ENCODE measurements at places on chromosomes 4 and X.

GRCh38 chrX:43745938-43746721 is 90.0 kb downstream of the MAOA start:
- no peak for DNase-seq
- peaks cover 6% of the 10 kb centered on the region for H3K36me3 ChIP-seq
- H3K4me1 ChIP-seq: no peaks in the 10 kb centered on the region
- H3K27ac ChIP-seq: no peak overlapping the region
- no peak overlapping the region for H3K4me3 ChIP-seq

GRCh38 chr4:173940146-173940545 is 343.3 kb downstream of the FBXO8 start:
- H3K4me1 ChIP-seq: peaks cover 4% of the 10 kb centered on the region
- no peak overlapping the region for H3K4me3 ChIP-seq
- DNase-seq: no peak

- no peak for DNase-seq
- no peaks in the 10 kb centered on the region for H3K4me1 ChIP-seq
- H3K4me3 ChIP-seq: no peak overlapping the region
- H3K27me3 ChIP-seq: no peaks in the 10 kb centered on the region
- no peak overlapping the region for H3K27ac ChIP-seq
- H3K36me3 ChIP-seq: no peaks in the 10 kb centered on the region
Observed at GRCh38 chr4:3354455-3354811, 61.6 kb downstream of the RGS12 start.

- no peak overlapping the region for H3K4me3 ChIP-seq
- no peaks in the 10 kb centered on the region for H3K27me3 ChIP-seq
- peak; percentile 31 for DNase-seq
- H3K36me3 ChIP-seq: no peaks in the 10 kb centered on the region
- H3K27ac ChIP-seq: no peak overlapping the region
Observed at GRCh38 chr4:3307060-3307459, 14.2 kb downstream of the RGS12 start.

GRCh38 chrX:30620980-30621618 is 32.1 kb upstream of the GK start:
- H3K36me3 ChIP-seq: no peaks in the 10 kb centered on the region
- no peaks in the 10 kb centered on the region for H3K4me1 ChIP-seq
- H3K27ac ChIP-seq: no peak overlapping the region
- DNase-seq: no peak

GRCh38 chrX:46036508-46036907 is 508.7 kb downstream of the ZNF674 start:
- no peaks in the 10 kb centered on the region for H3K36me3 ChIP-seq
- H3K4me1 ChIP-seq: no peaks in the 10 kb centered on the region
- H3K27ac ChIP-seq: no peak overlapping the region
- H3K4me3 ChIP-seq: no peak overlapping the region

DNA sequence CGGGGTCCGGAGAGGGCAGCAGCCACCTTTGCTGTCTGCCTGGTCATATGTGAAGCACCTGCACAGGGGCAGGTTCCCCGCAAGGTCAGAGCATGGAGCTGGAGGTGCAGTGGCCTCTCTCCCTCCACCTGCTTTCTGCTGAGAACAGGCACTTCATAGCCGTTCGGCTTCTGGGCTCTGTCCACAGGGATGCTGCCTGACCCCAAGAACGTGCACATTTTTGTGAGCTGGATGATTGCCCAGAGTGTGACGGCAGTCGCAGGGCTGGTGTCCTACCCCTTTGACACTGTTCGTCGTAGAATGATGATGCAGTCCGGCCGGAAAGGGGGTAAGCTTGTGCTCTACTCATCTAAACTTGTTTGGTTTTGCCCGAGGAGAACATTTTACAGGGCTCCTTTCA is 2.5 kb downstream of the SLC25A4 start:
- peak; percentile 82 for DNase-seq
- peak overlapping the region; percentile 93 for H3K27ac ChIP-seq
- peaks cover 15% of the 10 kb centered on the region for H3K4me1 ChIP-seq
- peak overlapping the region; percentile 65 for H3K4me3 ChIP-seq

DNA sequence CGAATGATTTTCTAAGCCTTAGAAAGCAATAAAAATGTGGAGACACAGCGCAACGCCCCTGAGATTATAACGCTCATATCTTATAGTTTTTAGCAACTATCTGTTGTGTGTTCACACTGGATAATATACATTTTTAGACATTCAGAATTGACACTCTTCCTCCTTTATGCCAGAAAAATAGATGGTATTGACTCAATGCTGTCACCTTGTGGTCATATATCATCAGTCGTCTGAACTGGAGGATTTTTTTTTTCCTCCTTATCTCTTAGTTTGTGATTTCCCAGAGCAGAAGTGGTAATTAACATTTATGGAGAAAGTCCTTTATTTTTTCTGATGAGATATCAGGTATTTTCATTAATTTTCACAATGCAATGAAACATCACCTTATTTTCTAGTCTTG is 759.6 kb downstream of the RAB28 start:
- no peak for DNase-seq
- no peak overlapping the region for H3K4me3 ChIP-seq
- no peaks in the 10 kb centered on the region for H3K27me3 ChIP-seq
- no peaks in the 10 kb centered on the region for H3K4me1 ChIP-seq

GRCh38 chr4:47839259-47839658 is 1.4 kb upstream of the CORIN start:
- H3K27me3 ChIP-seq: no peaks in the 10 kb centered on the region
- H3K27ac ChIP-seq: no peak overlapping the region
- no peak for DNase-seq
- H3K36me3 ChIP-seq: no peaks in the 10 kb centered on the region
- H3K4me1 ChIP-seq: peaks cover 5% of the 10 kb centered on the region

GRCh38 chr4:40562208-40562607 is 67.5 kb downstream of the RBM47 start:
- no peaks in the 10 kb centered on the region for H3K36me3 ChIP-seq
- H3K4me3 ChIP-seq: no peak overlapping the region
- no peak for DNase-seq
- no peak overlapping the region for H3K27ac ChIP-seq
- H3K27me3 ChIP-seq: no peaks in the 10 kb centered on the region

DNA sequence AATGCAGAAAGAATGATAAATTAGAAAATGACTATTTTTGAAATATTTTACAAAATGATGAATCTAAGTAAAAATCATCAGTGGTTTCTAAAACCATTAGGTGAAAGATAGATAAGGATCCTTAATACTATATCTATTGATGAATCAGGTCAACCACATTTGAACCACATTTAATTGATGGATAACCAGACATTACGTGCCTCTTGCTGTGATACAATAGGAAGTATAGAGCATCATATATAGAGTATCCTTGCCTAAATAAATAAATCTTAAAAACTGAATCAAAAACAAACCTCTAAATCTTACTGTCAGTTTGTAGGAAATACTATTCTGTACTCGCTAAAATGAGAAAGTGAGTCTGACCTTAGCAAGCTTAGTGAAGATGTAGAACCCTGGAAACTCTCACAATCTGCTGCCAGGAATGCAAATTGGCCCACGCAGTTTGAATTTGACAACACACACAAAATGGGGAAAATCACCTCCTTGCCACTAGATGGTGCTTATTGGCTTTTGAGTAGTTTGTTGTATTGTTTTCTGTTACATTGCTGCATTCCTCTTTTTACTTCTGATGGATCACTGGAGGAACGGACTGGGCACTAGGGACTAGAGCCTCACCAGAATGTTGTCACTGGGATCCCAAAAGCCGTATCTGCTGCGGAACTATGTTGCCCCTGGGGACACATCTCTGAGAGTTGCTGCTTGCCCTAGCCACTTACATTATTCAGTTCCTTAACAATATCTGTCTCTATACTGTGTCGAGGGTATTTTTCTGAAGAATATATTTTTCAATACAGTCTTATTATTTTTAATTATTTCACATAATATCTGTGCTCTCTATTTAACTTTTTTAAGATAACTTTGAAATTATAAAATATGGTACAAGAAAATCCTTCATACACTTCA is 25.4 kb upstream of the SLAIN2 start:
- no peaks in the 10 kb centered on the region for H3K36me3 ChIP-seq
- no peak overlapping the region for H3K4me3 ChIP-seq
- no peaks in the 10 kb centered on the region for H3K4me1 ChIP-seq

DNA sequence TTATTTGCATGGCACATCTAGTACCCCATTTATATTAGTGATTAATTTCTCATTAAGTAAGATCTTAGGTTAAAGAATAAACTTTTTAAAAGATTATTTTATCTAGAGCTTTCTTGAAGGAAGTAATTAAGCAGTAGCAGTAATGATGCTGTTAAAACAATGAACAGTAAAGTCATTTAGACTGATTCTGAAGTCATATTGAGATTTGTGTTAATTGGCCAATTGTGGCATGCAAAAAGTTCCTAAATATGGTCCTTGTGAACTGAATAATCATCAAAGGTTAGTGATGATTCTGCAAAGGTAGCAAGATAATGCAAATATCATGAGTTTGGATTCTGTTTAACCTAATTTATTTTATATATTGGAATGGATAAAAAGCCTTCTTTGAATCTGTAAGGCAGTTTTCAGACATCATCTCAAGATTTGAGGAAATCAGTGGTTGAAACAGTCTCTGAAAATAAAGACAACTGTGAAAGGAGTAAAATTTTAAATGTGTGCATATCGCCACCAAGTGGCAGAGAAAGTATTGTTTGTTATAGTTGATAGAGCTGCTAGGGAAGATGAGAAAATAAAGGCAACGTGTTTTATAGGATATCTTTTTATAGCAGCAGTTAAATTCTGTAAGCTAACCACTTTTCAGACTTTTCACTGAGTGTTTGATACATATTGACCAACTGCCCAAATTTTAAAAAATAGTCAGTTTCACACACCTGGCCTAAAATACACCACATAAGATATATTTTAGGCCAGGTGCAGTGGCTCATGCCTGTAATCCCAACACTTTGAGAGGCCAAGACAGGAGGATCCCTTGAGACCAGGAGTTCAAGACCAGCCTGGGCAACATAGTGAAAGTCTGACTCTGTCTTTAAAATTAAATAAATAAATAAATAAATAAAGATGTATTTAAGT is 79.6 kb downstream of the CCKAR start:
- no peak overlapping the region for H3K4me3 ChIP-seq
- H3K27ac ChIP-seq: no peak overlapping the region
- H3K4me1 ChIP-seq: peaks cover 10% of the 10 kb centered on the region
- peaks cover 8% of the 10 kb centered on the region for H3K36me3 ChIP-seq
- DNase-seq: no peak

DNA sequence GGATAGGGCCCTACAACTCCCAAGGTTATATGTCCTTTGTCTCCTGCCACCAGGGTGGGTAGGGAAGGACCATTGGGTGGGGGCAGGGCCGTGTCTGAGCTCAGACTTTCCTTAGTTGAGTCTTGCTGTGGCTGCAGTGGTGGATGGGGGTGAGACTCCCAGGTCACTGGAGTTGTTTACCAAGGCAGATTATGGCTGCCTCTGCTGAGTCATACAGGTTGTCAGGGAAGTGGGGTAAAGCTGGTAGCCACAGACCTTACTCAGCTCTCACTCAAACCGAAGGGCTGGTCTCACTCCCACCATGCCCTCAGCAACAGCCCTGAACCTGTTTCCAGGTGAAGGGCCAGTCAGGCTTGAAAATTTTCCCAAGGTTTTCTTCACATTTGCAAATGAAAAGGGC is 58.8 kb upstream of the FAAH2 start:
- H3K4me3 ChIP-seq: no peak overlapping the region
- H3K27me3 ChIP-seq: no peaks in the 10 kb centered on the region
- H3K4me1 ChIP-seq: no peaks in the 10 kb centered on the region
- DNase-seq: no peak
- no peaks in the 10 kb centered on the region for H3K36me3 ChIP-seq

DNA sequence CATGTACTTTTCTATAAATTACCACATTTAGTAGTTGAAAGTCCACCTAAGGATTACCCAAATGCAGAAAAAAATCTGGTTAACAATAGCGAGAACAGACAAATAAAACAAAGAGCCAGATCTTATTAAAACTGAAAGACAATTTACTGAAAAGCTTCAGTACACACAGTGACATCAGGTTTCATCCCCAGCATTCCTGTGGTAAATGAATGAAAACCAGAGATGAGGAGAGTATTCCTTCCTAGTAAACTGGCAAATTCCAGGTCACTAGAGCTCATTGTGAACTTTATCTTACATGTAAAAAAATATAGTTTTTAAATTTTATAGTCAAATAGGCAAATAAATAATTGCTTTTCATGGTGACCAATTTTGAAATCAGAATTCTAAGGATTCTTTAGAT is 1290.5 kb downstream of the ADGRL3 start:
- H3K4me1 ChIP-seq: no peaks in the 10 kb centered on the region
- no peak overlapping the region for H3K4me3 ChIP-seq
- DNase-seq: no peak
- H3K36me3 ChIP-seq: no peaks in the 10 kb centered on the region
- H3K27me3 ChIP-seq: no peaks in the 10 kb centered on the region
- no peak overlapping the region for H3K27ac ChIP-seq

DNA sequence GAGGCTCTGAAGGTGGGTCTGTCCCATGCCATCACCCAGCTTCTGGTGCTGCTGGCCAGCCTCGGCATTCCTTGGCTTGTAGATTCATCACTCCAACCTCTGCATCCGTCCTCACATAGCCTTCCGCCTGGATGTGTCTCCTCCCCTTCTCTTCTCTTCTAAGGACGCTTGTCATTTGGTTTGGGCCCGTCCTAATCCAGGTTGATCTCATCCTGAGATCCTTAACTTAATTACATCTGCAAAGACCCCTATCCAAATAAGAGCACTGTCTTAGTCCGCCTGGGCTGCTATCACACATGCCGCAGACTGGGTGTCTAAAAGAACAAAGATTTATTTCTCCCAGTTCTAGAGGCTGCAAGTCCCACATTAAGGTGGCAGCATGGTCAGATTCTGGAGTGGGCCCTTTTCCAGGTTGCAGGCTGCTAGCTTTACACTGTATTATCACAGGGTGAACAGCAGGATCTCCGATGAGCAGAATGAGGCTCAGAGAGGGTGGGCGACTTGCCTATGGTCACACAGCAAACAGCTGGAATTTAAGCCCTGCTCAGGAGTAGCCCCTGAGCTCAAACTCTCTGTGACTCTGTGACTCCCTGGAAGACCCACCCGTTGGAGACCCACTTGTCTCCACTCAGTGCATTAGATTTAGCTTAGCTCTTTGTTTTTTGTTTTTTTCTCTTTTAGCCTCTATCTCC is 113.1 kb downstream of the STK32B start:
- no peaks in the 10 kb centered on the region for H3K27me3 ChIP-seq
- no peak for DNase-seq
- H3K27ac ChIP-seq: no peak overlapping the region
- no peak overlapping the region for H3K4me3 ChIP-seq
- no peaks in the 10 kb centered on the region for H3K4me1 ChIP-seq

GRCh38 chr4:109708990-109709389 is 5.7 kb upstream of the CASP6 start:
- H3K4me3 ChIP-seq: no peak overlapping the region
- no peaks in the 10 kb centered on the region for H3K27me3 ChIP-seq
- no peaks in the 10 kb centered on the region for H3K4me1 ChIP-seq
- H3K36me3 ChIP-seq: no peaks in the 10 kb centered on the region
- no peak overlapping the region for H3K27ac ChIP-seq

DNA sequence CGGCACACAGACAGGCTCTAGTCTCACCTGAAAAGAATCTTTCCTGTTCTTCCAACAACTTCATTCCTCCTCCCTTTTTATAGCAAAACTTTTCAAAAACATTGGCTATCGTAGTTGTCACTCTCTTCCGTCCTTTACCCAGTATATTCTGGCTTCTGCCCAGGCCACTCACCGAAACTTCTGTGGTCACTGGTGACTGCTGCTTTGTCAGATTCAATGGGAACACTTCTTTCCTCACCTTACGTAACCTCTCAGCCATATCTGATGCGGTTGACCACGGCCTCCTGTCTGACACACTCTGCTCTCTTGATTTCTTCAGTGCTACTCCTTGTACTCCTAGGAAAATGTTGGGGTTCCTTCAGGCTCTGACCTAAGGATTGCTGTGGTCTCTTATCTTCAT is 9.2 kb upstream of the RNF150 start:
- no peaks in the 10 kb centered on the region for H3K36me3 ChIP-seq
- no peak overlapping the region for H3K27ac ChIP-seq
- no peaks in the 10 kb centered on the region for H3K4me1 ChIP-seq
- no peak for DNase-seq
- H3K27me3 ChIP-seq: no peaks in the 10 kb centered on the region

All from ascending aorta (tissue), 2 donors.